Stimulated activated CD8-positive, alpha-beta memory T cell treated with anti-CD3 and anti-CD28 coated beads, Interleukin-7, amount 100 ng/mL, for 1 hour (primary cell): ENCODE measurements at places on chromosomes 12 and 14.

DNA sequence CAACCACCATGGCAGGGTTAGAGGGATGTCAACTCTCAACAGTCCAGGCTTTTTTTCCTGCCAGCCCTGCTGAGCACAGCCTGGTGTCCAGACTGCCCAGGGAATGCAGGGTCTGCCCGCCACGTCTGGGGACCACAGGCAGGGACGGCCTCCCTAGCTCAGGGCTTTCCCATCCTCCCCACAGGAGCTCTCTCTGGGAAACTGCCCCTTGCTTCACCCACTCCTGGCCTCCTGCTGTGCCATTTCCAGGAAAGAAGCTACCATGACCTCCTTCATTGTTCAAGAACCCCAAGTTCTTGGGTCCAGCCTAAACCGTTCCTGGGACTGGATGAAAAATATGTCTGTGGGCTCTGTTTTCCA is 4.8 kb downstream of the SCNN1A start:
- no peak for DNase-seq

- no peak for DNase-seq
Observed at GRCh38 chr12:50275556-50275955, 7.8 kb downstream of the LIMA1 start.

DNA sequence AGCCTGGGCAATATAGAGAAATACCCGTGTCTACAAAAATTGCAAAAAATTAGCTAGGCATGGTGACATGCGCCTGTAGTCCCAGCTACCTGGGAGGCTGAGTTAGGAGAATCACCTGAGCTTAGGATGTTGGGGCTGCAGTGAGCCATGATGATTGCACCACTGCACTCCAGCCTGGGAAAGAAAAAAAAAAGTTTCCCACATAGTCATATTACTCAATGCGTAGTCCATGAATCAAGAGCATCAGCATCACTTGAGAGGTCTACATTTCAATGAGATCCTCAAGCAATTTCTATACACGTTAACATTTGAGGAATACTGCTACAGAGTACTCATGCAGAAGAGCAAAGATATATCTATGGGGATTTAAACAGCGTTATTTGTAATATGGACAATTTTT is 5.2 kb upstream of the LRRC23 start:
- DNase-seq, result no peak

- DNase-seq, result no peak
Observed at GRCh38 chr14:26598672-26599131, 869 bp upstream of the NOVA1 start.

- no peak for DNase-seq
Observed at GRCh38 chr12:6375269-6376078, at the start of gene SCNN1A. Gene SCNN1A, minus strand, starts transcription at chr12:6375563. Its CDS starts 780 bp downstream, at chr12:6374783.
